Progenitor cell of endocrine pancreas (in vitro differentiated cells): ENCODE measurements at places on chromosomes 6 and 20.

- DNase-seq = no peak
Measured at GRCh38 chr20:6051505-6051904, 2.4 kb downstream of the LRRN4 start.

- DNase-seq = no peak
Measured at GRCh38 chr6:44020664-44021425, 106.4 kb downstream of the MRPL14 start.

- DNase-seq = no peak
Measured at GRCh38 chr6:111573892-111574797, 31.5 kb downstream of the TRAF3IP2 start.

DNA sequence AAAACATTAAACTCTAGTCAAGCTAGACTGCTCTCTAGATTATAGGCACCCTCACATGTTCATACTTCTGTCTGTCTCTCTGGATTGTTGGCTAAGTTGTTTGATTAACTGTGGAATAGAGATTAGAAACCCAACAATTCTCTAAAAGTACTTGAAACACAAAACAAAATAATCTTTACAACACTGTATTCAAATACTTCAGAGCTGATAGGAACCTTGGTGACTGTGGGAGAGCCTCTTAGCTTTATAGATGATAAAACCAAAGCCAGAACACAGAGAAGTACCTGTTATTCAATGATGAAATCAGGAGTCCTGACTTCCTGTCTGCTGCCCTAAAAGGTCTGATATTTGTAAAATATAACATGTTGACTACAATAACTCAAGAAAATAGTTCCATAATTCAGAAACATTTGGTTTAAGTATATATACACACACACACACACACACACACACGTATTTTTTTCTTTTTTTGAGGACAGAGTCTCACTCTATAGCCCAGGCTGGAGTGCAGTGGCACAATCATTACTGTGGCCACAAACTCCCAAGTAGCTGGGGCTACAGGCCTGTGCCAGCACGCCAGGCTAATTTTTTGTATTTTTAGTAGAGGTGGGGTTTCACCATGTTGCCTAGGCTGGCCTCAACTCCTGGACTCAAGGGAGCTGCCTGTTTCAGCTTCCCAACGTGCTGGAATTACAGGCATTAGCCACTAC lies 222.0 kb downstream of the FUT9 start:
- no peak for DNase-seq

GRCh38 chr20:17555106-17555505 lies 14.8 kb upstream of the DSTN start:
- no peak for DNase-seq

- no peak for DNase-seq
Measured at GRCh38 chr6:16947375-16948015, 154.4 kb upstream of the STMND1 start.

DNA sequence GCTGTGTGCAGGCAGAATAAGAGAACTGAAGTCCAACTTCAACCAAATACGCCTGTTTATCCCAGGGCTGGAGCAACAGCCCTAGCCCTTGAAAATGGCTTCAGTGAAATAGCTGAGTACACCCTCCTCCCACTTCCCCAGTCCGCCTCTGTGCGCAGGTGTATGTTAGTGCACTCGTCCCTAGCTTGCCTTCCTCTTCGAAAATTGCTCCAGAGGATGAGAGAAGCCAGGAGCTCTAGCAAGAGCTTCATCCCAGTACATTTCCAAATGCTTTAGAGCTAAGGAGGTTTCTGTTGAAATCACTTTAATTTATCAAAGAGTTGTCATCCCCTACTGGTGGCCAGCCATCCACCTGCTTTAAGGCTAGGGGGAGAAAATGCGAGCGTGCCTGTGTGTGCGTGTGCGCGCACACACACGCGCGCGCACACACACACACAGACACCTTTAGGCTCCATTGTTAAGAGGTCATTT lies 5.4 kb upstream of the POU3F2 start:
- DNase-seq = no peak

DNA sequence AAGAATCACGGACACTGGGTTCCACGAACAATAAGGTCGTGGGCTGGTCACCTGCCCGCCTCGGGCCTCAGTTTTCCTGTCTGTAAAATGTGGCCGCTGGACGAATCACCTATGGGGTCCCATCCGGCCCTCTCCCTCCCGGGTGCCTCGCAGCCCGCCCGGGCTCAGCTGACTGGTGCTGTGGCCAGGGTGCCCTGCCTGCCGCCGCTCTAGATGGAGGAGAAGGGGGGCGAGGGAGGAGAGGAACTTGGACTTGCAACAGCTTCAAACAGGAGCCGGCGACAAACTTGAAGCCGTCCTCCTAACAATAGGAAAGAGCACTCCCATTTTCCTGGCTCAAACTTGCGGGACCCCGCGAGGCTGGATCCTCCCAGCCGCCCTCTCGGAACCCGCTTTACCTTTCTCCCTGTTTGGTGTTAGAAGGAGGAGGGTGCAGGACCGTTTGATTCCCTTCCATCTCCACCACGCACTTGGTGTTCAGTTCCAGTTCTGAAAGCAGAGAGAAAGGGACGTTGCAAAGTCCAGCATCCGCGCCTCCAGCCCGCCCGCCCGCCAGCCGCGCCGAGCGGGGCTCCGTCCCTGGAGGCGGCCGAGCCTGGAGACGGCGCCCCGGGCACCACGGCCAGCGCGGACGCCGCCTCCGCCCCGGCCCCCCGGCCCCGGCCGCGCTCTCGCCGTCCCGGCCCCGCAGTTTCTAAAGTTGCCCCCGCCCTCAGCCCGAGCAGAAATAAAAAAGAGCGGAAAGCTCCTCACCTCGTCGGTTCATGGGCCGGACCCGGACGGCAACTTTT lies 584 bp downstream of the KIF13A start:
- peak; percentile 49 for DNase-seq
